ENCODE measurements at places on chromosomes 5 and 9.

DNA sequence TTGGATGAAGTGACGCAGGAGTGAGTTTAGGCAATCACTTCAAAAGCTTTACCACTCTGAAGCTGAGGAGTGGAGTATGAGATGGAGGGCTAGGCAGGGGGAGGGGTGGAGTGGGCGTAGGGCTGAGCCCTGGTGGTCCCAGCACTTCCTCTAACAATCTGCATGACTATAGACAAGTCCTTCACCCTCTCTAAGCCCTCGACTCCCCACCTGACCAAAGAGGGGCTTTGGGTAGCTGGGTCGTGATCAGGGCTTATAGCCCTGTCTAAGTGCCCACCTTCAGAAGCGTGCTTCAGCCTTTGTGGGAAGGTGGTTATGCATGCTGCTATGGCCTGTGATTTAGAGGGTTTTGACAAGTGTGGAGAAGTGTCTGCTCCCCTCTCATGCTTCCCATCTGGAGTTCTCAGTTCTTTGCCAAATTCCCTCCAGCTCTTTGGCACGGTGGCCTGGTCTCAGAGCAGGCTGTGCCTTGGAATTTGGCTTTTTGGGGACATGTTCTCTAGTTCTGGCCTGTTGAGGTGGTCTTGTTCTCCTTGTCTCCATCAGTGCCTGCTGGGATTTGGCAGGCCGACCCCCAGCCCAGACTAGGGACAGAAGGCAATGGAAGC, 53.0 kb downstream of the ACTBL2 start:
- no peak for DNase-seq

DNA sequence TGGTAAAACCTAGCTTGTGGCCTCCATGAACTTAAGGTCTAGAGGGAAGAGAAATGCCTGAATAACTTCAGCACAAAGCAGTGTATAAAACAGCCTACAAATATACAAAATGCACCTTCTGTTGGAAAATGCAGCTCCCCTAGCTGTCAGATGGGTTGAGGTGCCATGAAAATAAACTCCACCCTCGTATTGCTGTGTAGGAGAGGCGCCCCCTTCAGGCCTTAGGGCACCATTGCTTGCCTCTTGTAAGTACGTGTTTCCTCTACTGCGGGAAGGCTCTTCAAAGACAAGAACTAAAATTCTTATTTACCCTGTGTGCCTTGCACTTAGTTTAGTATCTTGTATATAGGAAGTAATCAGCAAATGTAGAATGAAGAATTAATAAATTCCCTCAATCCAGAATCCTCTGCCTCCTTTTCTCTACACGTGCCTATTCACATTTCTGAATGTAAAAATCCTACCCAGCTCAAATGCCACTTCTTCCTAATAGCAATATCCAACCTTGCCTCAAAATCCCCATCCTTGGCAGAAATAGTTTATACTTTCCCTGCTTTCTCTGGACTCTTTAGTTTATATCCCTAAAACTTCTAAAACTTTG, 393.7 kb upstream of the PDE4D start:
- DNase-seq = peak; percentile 45

- DNase-seq = no peak
Observed at GRCh38 chr9:82745919-82746318, 317.0 kb downstream of the RASEF start.

GRCh38 chr5:165410476-165410875, 1905.1 kb downstream of the MAT2B start:
- no peak for DNase-seq

- DNase-seq = no peak
Observed at GRCh38 chr9:34962546-34962945, 4.5 kb downstream of the PHF24 start.

- DNase-seq = no peak
Observed at GRCh38 chr5:73311291-73312110, 137.1 kb downstream of the FOXD1 start.

DNA sequence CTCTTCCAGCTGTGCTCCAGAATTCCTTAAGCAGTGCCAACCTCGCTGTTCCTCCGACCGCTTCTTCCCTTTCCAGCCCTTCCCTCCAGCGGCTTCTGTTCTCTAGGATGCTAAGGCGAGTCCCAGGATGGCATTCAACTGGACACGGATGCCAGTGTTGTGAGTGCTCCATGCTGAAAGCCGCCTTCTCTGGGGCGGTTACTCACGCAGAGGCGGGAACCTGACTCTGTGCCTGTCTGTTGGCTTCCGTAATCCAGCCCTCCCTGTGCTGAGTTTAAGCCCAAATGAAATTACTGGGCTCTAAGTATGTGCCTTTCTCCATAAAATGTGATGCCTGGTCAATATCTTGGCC, 20.2 kb downstream of the COL5A1 start:
- DNase-seq = no peak

DNA sequence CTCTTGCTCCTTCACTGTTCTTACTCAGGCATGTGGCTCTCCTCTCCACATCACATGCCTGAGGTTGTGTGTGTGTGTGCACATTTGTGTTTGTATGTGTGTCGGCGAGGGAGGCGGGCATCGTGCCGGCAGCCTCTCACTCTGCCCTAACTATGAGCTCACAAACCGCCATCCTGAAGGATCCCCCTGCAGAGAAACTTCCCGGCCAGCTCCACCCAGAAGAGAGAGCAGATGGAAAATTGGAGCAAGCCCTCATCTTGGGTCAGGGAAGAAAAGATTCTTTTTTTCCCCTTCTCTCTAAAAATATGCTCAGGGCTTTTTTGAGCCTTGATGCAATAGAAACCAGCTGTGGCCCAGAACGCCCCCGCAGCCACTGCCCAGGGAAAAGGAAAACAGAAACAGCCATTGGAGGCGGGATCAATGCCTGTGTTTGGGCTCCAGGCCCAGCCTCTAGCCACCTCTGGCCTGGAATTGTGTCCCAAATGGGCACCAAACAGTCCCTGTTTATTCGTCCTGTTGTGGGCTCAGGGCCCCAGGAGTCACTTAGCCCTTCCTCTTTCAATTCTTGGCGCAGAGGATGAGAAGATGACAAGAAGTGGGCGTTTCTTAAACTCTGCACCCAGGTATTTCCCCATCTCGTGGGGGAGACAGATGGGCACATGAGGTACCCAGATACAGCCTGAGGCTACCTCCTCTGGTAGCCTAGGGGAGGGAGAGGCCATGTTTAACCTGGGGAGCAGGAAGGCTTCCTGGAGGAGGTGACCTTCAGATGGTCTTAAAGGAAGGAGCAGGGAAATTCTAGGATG, 151.5 kb downstream of the RGS3 start:
- no peak for DNase-seq

DNA sequence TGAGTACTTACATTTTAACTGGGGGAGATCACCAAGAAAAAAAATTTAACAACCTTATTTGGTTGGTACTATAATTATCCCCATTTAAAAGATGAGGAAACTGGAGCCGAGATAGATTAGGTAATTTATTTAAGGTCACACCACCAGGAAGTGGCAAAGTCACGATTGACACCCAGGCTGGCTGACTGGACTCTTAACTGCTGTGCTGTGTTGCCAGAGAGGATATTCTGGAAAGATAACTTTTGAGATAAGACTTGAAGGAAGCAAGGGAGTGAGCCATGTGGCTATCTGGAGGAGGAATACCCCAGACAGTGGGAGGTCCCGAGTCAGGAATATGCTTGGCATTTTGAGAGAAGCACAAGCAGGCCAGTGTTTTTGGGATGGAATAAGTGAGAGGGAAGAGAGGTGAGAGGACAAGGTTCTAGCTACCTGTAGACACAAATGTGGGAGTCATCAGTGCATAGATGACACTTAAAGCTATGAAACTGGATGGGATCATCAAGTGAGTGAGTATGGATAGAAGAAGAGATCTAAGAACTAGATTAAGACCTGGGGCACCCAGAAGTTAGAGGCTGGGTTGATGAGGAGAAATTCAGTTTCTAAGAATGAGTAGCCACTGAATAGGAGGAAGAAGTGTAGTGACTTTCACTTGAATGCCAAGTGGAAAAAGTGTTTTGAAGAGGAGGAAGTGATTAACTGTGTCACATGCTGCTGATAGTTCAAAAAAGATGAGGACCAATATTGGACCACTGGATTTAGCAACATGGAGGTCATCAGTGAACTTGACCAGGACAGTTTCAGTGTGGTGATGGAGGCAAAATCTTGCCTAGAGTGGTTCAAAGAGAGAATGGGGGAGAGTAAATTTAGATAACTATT, 25.6 kb downstream of the PDE8B start:
- DNase-seq = no peak

DNA sequence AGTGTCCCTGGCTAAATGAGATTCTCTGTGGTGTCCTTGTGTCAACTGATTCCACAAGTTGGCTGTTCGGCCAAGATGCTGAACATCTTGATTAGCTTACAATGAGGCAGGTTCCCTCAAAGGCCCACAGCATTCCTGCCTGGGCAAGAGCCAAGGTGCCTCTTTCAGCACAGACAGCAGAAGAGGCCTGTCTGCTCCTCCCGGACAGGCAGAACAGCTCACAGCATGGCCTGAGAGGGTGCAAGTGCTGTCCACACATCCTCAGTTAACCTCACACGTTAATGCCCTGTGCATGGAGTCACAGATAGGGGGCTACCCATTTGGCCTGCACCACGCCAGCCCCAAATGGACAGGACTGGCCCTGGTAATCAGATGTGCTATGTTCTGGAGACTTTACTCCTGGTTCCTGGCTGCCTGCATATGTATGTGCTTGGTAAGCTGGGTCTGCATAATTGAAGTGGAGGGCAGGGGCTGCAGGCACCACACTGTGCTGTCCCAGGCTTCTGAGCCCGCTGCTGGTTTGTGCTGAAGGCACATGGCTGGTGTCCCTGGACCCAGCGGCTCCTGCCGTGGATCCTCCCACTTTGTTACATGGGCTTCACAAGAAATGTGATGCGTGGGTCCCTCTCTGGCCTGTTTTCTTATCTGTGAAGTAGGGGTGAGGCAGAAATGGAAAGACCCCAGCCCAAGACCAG, 8.9 kb downstream of the CSF2 start:
- no peak for DNase-seq

- no peak for DNase-seq
Observed at GRCh38 chr5:3594510-3595005, 1.1 kb upstream of the IRX1 start.

DNA sequence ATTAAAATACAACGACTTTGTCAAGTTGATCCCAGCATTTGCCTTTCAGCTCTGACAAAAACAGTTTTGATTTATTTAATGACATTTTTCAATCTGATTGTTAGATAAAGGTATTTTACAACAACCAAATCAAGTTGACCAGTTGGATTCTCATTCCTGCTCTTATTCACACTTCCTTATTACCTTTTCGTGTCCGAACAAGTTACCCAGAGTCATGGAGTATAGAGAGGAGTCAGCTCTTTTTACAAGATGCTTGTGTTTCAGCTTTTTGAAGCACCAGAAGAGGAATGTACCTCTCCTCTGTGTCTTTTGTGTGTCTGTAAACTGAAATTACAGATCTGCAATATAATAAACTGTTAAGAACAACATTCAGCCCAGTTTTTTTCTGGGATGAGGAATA, 151.3 kb upstream of the TMEM161B start:
- no peak for DNase-seq

- no peak for DNase-seq
Observed at GRCh38 chr9:74463825-74464224, 33.3 kb upstream of the RORB start.

DNA sequence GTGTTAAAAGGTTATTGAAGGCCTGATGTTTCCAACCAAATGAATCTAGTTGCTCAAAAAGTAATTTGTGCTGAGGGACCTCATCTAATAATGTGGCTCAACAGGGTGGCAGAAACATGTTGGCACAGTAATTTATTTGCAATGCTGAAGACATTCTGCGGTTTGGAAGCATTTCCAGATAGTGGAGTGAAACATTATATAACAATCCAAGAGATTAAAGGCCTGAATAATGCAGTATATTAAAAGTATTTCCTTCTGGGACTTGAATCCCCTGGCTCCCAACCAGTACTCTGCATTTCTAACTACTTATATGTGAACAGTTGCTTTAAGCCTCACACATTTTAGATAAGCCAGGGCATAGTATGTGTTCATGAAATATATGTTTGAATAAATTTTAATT, 25.9 kb upstream of the ALDH1A1 start:
- DNase-seq = no peak

DNA sequence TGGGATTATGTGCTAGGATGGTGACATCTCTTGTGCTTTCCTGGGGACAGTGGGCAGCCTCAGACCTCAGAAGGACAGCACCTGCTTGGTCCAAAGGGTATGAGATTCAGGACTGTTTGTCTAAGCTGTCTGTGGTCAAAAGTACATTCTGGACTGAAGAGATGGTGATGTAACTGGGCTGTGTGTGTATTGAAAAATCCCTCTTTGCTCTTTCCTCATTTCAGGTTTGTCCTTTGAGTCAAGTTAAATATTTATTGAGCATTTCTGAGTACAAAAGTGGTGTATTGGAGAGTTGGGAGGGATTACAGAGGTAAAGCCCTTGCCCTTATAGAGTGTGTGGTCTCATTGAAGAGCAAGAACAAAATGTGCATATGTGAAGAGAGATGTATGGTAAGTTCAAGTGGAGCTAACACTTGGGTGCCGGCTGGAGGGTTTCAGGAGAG, 46.7 kb downstream of the RCL1 start:
- no peak for DNase-seq

DNA sequence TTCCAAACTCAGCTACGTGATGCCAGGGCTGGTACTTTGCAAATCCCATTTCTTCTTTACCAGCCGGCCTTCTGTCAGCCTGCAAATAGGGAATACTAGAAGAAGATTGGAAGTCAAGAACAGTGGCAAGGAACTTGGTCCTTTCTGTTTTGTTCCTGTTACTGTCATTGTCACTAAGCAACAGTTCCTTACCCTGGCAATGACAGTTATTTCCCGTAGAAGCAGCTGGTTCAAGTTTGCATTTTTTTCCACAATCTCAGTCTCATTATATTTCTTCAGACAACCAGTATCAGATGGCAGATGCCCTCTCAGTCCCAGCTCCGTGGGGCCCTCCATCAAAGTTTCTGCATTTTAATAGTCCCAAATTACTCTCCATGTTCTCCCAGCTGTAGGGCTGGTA, 9.1 kb upstream of the C1QTNF2 start:
- DNase-seq = no peak

GRCh38 chr9:91223000-91223399, 138.7 kb downstream of the AUH start:
- no peak for DNase-seq

DNA sequence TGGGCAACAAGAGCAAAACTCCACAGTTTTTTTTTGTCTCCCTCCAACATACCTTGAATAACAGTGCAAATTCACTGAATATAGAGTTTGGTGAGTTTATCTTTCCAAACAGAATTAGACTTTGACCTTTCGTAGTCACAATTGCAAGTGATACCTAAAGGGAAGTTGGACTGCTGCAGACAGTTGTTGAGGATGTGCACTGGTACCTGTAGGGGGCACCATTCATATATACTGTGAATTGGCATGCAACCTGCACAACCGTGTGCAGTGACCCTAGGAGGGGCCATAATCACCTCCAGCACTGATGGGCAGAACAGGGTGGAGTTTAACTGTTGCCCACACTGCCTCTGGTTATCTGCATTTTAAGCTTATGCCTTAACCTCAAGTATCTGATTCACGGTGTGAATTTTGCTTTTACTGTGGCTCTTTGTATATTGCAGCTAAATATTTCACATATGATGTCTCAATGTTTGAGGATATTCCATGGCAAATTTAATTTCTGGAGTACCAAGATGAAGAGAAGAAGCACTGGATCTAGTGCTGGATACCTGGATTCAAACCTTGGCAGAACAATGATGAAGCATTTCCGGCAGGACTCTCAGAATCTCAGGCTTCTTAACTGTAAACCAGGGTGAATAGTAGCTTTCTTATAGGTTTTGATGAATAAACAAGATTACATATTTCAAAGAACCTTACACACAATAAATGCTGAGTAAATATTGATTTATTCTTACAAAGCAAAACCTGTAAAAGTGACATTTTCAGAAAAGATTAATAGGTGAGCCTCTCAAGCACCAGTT, 144.3 kb downstream of the ACTBL2 start:
- no peak for DNase-seq

GRCh38 chr9:35797311-35798109, 6.1 kb downstream of the NPR2 start:
- no peak for DNase-seq

- no peak for DNase-seq
Observed at GRCh38 chr9:109360771-109361170, 39.9 kb upstream of the EPB41L4B start.

Data from glomerular endothelial cell (primary cell).